ENCODE measurements at places on chromosomes 2 and 18.

GRCh38 chr2:54565551-54565950 lies 109.4 kb downstream of the SPTBN1 start:
- H3K36me3 ChIP-seq, result no peaks in the 10 kb centered on the region
- peaks cover 73% of the 10 kb centered on the region for H3K4me1 ChIP-seq
- DNase-seq, result no peak

- no peak overlapping the region for H3K27ac ChIP-seq
- H3K27me3 ChIP-seq, result no peaks in the 10 kb centered on the region
- H3K4me3 ChIP-seq, result no peak overlapping the region
- DNase-seq, result no peak
Observed at GRCh38 chr18:65547046-65547445, 203.8 kb upstream of the CDH7 start.

DNA sequence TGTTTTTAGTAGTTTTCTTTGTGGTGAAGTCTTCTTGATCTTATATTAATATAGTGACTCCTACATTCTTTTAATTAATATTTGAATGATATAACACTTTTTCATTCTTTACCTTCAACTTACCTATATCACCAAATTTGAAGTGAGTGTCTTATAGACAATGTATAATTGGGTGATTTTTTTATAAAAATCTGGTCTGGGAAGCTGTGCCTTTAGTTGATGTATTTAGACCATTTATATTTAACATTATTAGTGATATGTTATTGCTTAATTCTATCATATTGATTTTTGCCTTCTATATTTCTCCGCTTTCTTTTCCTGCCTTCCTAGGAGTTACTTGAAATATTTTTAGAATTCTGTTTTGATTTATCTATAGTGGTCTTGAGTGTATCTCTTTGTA lies 16.4 kb downstream of the TMEM182 start:
- H3K4me1 ChIP-seq, result no peaks in the 10 kb centered on the region
- H3K4me3 ChIP-seq, result no peak overlapping the region
- no peak overlapping the region for H3K27ac ChIP-seq
- H3K27me3 ChIP-seq, result no peaks in the 10 kb centered on the region

GRCh38 chr18:45518311-45519155 lies 96.7 kb upstream of the SLC14A2 start:
- DNase-seq, result no peak
- no peaks in the 10 kb centered on the region for H3K27me3 ChIP-seq

- peaks cover 9% of the 10 kb centered on the region for H3K4me1 ChIP-seq
- H3K27me3 ChIP-seq, result no peaks in the 10 kb centered on the region
- DNase-seq, result no peak
- no peaks in the 10 kb centered on the region for H3K36me3 ChIP-seq
- H3K4me3 ChIP-seq, result no peak overlapping the region
Observed at GRCh38 chr2:69095305-69095704, 82.3 kb downstream of the ANTXR1 start.

- no peak for DNase-seq
- H3K27me3 ChIP-seq, result no peaks in the 10 kb centered on the region
- no peak overlapping the region for H3K4me3 ChIP-seq
- no peaks in the 10 kb centered on the region for H3K4me1 ChIP-seq
Observed at GRCh38 chr2:121211689-121212151, 73.3 kb downstream of the TFCP2L1 start.

DNA sequence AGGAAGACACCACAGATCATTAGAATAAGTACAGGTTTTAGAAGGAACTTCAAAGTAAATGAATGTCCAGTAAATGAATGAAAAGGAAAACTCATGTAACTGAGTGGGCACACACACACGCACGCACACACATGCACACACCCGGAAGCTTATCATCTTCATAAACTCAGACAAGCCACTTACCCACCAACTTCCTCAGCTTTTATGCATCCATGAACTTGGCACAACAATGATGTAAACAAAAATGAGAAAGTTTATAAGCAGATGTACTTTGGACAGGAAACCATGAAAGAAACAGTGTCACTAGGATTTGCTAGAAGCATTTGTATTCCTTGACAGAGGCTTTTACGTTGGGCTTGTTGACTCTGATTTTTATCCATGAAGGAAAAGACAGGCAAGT lies 23.2 kb downstream of the RNF152 start:
- H3K27ac ChIP-seq, result peak overlapping the region; percentile 49
- no peak overlapping the region for H3K4me3 ChIP-seq
- no peaks in the 10 kb centered on the region for H3K27me3 ChIP-seq
- H3K36me3 ChIP-seq, result no peaks in the 10 kb centered on the region

GRCh38 chr2:19500126-19500525 lies 141.7 kb upstream of the OSR1 start:
- no peak overlapping the region for H3K4me3 ChIP-seq
- H3K4me1 ChIP-seq, result no peaks in the 10 kb centered on the region
- no peak overlapping the region for H3K27ac ChIP-seq
- no peaks in the 10 kb centered on the region for H3K27me3 ChIP-seq
- no peaks in the 10 kb centered on the region for H3K36me3 ChIP-seq
- no peak for DNase-seq

- peaks cover 16% of the 10 kb centered on the region for H3K4me1 ChIP-seq
- H3K27me3 ChIP-seq, result no peaks in the 10 kb centered on the region
- peak overlapping the region; percentile 33 for H3K27ac ChIP-seq
- H3K4me3 ChIP-seq, result no peak overlapping the region
Observed at GRCh38 chr2:27720004-27720551, 51.4 kb upstream of the MRPL33 start.

DNA sequence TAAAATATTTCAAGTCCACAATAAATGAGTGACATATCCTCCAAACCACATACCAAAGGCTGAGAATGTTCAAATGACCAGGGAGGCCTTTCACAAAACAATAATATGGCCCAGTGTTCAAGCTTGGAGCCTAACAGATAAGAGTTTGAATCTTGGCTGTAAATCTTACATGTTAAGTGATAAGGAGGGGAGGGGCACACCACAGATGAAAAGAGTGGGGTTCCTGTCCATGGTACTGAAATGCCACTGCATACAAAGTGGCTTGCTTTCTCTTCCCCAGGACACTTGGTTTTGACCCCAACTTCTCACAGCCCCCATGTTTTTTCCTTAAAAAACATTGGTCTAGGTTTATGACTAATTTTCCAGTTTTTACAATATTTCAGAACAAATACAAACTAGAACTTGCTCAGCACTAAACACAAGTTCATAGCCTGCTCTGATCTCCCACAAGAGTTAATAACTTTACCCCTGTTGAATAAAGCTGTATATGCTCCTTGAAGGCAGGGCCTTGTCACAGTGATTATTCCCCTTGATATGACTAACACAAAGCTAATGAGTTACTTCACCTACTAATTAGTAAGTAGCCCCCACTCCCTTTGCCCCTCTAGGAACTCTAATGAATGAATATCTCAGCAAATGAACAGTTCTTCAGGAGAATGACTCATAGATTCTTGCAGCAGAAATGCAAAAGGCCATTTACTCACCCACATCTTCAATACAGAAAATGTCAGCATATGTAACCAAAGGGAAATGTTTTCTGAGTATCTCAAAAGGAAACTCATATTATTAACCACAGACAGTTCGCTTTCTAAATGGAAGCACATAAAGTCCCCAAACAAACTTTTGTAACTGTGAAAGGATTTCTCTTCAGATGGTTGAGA lies 142.2 kb downstream of the SATB2 start:
- peak; percentile 14 for DNase-seq
- H3K36me3 ChIP-seq, result no peaks in the 10 kb centered on the region
- H3K27ac ChIP-seq, result no peak overlapping the region
- H3K27me3 ChIP-seq, result no peaks in the 10 kb centered on the region
- H3K4me1 ChIP-seq, result no peaks in the 10 kb centered on the region

DNA sequence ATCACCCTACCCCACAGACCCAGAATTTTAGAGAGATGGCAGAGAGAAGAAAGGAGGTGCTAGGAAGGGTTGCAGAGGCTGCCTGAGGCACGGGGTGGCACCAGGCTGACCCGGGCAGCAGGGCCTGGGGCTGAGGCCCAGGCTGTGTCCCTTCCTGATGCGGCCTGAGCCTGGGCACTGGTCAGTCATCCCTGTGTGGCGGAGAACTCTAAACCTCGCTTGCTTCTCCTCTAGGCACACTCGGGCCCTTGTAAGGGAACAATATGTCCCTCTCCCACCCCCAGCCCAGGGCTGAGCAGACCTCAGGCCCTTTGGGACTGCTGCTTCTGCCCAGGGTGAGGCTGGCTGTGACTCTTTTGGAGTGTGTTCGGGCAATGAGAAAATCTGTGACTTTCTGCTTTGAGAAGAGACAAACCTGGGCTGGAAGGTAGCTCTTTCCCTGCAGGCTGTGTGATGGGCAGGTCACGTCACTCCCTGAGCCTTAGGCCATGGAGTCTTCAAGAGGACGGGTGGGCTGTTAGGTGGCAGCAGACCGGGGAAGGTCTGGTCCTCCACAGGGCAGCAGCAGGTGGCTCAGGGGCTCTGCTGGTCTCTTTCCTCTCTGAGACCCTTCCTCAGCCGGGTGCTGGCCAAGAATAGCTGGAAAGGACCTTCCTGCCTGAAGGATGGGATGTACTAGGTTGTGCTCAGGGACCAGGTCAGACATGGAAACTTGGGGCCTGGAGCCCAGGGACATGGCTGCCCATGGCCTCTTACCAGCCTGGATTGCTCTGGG lies 96.8 kb downstream of the GLI2 start:
- no peak overlapping the region for H3K27ac ChIP-seq
- H3K36me3 ChIP-seq, result no peaks in the 10 kb centered on the region
- no peak overlapping the region for H3K4me3 ChIP-seq
- H3K27me3 ChIP-seq, result no peaks in the 10 kb centered on the region

DNA sequence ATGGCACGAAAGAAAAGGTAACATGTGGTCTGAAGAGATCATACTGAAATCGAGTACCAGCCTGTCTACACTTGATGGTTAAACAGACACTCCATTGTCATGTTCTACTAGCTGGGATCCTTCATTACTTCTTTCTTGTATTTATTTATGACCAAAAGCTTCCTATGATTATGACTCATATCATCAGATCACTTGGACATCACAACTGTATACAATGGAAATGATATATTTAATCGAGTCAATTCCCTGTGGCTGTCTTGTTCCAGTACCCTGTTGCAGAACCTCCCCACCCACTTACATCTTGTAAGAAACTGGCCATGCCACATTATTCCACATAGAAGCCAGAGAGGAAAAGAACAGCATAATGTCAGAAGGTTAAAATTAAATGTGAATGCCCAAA lies 358.9 kb downstream of the ZEB2 start:
- DNase-seq, result no peak
- no peak overlapping the region for H3K27ac ChIP-seq
- no peak overlapping the region for H3K4me3 ChIP-seq
- H3K4me1 ChIP-seq, result no peaks in the 10 kb centered on the region
- no peaks in the 10 kb centered on the region for H3K36me3 ChIP-seq
- no peaks in the 10 kb centered on the region for H3K27me3 ChIP-seq

- H3K4me1 ChIP-seq, result no peaks in the 10 kb centered on the region
- no peaks in the 10 kb centered on the region for H3K36me3 ChIP-seq
- DNase-seq, result no peak
- no peak overlapping the region for H3K27ac ChIP-seq
- no peaks in the 10 kb centered on the region for H3K27me3 ChIP-seq
Observed at GRCh38 chr2:45305599-45305998, 296.3 kb upstream of the SIX2 start.

DNA sequence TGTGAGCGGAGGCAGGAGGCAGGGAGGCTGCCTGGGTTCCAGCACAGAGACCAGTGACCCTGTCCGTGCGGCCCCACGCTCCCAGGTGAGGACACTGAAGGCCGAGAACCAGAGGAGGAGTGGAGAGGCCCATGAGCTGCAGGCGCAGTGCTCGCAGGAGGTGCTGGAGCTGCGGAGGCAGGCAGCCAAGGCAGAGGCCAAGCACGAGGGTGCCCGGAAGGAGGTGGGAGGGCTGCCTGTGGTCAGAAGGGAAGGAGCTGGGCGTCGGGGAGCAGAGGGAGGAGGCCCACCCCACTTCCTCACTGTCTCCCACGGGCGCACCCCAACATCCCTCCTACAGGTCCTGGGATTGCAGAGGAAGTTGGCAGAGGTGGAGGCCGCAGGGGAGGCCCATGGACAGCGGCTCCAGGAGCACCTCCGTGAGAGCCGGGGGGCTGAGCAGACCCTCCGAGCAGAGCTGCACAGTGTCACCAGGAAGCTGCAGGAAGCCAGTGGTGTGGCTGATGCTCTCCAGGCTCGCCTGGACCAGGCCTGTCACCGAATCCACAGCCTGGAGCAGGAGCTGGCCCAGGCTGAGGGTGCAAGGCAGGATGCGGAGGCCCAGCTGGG lies 33.0 kb upstream of the SNED1 start:
- H3K27ac ChIP-seq, result no peak overlapping the region
- peak; percentile 75 for DNase-seq
- no peak overlapping the region for H3K4me3 ChIP-seq
- no peaks in the 10 kb centered on the region for H3K36me3 ChIP-seq
- no peaks in the 10 kb centered on the region for H3K27me3 ChIP-seq

GRCh38 chr2:215803150-215803549 lies 210.2 kb downstream of the MREG start:
- DNase-seq, result no peak
- H3K4me1 ChIP-seq, result no peaks in the 10 kb centered on the region
- no peak overlapping the region for H3K27ac ChIP-seq
- no peak overlapping the region for H3K4me3 ChIP-seq
- no peaks in the 10 kb centered on the region for H3K27me3 ChIP-seq

- H3K27me3 ChIP-seq, result no peaks in the 10 kb centered on the region
- H3K4me1 ChIP-seq, result no peaks in the 10 kb centered on the region
- no peak overlapping the region for H3K4me3 ChIP-seq
- H3K36me3 ChIP-seq, result no peaks in the 10 kb centered on the region
- H3K27ac ChIP-seq, result no peak overlapping the region
Observed at GRCh38 chr2:216651351-216651881, 18.2 kb downstream of the IGFBP2 start.

GRCh38 chr2:64466478-64467085 lies 12.6 kb downstream of the LGALSL start:
- H3K36me3 ChIP-seq, result no peaks in the 10 kb centered on the region
- peaks cover 9% of the 10 kb centered on the region for H3K4me1 ChIP-seq
- no peak overlapping the region for H3K4me3 ChIP-seq

DNA sequence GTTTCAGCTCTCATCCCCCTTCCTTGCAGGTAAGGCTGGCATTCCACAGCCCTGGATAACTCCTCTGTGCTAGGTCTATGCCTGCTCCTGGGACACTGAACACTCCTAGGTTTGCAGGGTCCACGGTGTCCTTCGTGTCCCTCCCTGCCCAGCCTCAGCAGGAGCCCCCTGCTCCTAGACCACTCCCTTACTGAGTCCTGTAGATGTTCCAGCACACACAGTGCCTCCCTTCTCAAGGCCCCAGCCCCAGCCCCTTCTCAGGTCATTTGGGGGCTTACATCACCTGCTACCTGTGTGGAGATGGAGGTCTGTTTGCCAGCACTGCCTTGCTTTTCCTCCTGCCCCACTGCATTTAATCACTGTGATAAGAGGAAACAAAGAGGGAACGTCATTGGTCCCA lies 146.4 kb upstream of the TNP1 start:
- no peaks in the 10 kb centered on the region for H3K27me3 ChIP-seq
- H3K4me1 ChIP-seq, result no peaks in the 10 kb centered on the region
- H3K27ac ChIP-seq, result no peak overlapping the region

- H3K36me3 ChIP-seq, result no peaks in the 10 kb centered on the region
- no peaks in the 10 kb centered on the region for H3K27me3 ChIP-seq
- DNase-seq, result no peak
- H3K4me3 ChIP-seq, result no peak overlapping the region
- peaks cover 5% of the 10 kb centered on the region for H3K4me1 ChIP-seq
- no peak overlapping the region for H3K27ac ChIP-seq
Observed at GRCh38 chr2:26742048-26742770, 21.9 kb upstream of the SLC35F6 start.

GRCh38 chr2:193841384-193842150 lies 1646.8 kb upstream of the TMEFF2 start:
- H3K4me3 ChIP-seq, result no peak overlapping the region
- H3K36me3 ChIP-seq, result no peaks in the 10 kb centered on the region
- H3K27ac ChIP-seq, result no peak overlapping the region
